ENCODE measurements at places on chromosomes 2 and 18.

DNA sequence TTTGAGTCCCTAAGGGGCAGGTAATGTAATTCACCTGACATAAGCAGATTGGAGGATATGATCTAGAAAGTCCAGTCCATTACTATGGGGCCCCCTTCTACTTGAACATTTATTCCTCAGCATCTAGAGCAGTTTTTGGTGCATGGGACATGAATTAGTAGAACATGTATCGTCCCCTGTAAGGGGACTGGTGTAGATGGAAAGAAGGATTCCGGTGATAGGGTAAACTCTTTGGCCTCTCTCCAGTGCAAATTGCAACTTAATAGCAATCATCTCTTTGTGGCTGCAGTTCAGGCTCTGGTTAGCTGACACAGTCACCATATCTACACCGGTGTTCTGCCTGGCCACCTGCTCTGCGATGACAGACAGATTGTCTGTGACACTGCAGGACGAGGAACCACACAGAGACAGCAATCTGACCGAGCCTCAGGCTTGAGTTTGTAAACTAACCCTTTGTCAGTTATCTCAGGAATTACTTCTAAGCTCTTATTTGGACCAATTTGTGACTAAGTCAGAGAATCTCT is 6.4 kb upstream of the SLC8A1 start:
- no peak for DNase-seq

GRCh38 chr2:41033127-41033526 is 581.2 kb upstream of the SLC8A1 start:
- no peak for DNase-seq

GRCh38 chr18:63831080-63831788 is 56.0 kb downstream of the SERPINB7 start:
- no peak for DNase-seq

GRCh38 chr2:27627963-27628766 is 647 bp downstream of the CCDC121 start:
- no peak for DNase-seq

GRCh38 chr2:203909974-203910373 is 26.6 kb upstream of the ICOS start:
- no peak for DNase-seq

DNA sequence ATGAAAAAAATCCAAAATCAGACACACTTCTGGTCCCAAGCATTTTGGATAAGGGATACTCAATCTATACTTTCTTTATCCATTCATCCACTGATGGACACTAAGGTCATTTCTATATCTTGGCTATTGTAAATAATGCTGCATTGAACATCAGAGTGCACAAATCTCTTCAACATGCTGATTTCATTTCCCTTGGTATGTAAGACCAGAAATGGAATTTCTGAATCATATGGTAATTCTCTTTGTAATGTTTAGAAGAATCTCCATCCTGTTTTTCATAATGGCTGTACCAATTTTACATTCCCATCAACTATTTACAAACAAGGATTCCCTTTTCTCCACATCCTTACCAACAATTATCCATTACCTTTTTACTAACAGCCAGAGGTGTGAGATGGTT is 33.7 kb upstream of the MCM6 start:
- no peak for DNase-seq

DNA sequence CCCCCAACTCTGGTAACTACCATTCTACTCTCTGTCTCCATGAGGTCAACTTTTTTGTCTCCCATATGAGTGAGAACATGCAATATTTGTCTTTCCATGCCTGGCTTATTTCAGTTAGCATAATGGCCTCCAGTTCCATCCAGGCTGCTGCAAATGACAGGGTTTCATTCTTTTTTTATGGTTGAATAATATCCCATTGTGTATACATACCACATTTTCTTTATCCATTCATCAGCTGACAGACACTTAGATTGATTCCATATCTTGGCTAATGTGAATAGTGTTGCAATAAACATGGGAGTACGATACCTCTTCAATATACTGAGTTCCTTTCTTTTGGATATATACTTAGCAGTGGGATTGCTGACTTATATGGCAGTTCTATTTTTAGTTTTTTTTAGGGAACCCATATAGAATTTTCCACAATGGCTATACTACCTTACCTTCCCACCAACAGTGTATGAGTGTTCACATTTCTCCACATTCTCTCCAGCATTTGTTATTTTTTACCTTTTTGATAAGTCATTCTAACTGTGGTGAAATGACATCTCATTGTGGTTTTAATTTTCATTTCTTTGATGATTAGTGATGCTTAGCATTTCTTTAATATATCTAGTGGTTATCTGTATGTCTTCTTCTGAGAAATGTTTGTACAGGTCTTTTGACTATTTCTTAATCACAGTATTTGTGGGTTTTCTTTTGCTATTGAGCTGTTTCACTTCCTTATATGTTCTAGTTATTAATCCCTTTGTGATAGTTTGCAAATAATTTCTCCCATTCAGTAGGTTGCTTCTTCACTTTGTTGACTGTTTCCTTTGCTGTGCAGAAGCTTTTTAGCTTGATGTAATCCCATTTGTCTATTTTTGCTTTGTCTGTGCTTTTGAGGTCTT is 112.2 kb downstream of the SRBD1 start:
- no peak for DNase-seq

- DNase-seq, result peak; percentile 27
These were observed 43.9 kb upstream of the RFX8 start for GRCh38 chr2:101518578-101519492.
